Stimulated activated CD8-positive, alpha-beta memory T cell treated with anti-CD3 and anti-CD28 coated beads, Interleukin-4, amount 100 ng/mL, for 48 hours (primary cell): ENCODE measurements at places on chromosomes 2 and 18.

DNA sequence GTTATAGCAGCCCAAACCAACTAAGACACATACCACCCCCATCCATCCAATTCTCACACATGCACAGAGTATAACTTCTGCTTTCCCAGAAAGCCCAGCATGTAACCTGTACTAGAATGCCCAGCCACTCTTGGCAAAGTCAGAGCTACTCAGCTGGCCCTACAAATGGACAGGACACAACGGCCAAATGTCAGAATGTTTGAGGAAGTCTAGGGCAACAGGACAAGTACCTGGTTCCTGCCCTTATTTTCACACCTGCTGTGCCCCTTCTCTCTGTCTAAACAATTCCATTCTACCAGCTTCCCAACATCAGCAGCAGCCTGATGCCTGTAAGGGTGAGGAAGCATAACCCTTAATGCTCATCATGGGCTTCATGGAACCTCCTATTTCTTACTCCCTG is 15.1 kb upstream of the BZW1 start:
- no peak for DNase-seq

DNA sequence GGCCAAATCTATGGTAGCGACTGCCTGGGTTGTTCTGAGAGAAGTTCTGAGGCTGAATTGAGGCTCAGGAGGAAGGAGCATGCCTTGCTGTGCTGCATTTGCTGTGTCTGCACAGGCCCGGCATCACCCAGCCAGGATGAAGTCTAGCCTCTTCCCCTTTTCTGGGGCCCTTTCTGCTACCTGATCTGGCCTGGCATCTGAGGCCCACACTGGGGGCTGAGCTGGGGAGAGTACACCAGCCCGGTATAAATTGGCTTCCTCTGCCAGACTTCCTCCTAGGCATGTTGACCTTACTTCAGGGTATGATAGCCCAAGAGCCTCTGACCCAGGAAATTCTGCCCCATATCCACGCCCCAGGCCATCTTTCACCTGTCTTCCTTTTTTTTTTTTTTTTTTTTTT is 30.0 kb downstream of the MRPL35 start:
- no peak for DNase-seq

DNA sequence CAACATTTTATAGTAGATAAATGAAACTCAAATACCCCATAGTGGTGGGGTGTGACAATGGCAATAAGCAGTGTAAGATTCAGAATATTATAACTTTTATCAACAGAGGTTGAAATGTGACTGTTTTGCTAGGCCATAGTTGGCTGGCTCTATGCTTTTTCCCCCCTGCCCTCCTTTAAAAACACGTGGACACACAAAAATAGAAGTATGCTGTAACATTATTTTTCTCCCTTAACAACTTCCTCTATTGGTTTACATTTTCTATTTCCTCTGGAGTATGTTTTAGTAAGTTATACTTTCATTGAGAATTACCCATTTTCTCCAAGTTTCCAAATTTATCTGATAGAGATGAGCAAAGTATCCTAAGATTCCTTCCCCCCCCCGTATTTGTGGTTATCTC is 31.1 kb downstream of the NDUFAF7 start:
- DNase-seq: no peak

DNA sequence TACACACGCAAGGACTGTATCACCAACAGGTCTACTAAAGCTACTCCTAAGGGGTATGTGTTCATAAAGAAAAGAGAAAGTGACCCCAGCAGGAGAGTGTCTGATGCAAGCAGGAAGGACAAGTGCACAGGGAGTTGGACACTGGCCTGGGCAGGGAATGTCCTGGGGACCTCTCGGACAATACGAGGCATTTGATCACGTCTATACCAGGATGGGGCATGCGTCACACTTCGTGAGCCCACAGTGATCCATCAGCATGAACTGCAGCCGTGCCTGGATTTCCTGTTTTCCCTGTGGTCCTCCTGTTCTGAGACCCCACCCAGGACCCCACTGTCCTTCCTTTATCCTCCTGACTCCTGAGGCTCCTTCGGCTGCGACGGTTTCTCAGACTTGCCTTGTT is 113.9 kb downstream of the HDAC4 start:
- no peak for DNase-seq

GRCh38 chr2:203730883-203731282 is 24.4 kb downstream of the CD28 start:
- no peak for DNase-seq

- DNase-seq: peak; percentile 84
Observed at GRCh38 chr2:235779444-235779896, 285.6 kb downstream of the AGAP1 start.

- no peak for DNase-seq
Observed at GRCh38 chr2:32290000-32290339, 12.3 kb downstream of the YIPF4 start.

GRCh38 chr2:200314976-200315567 is 8.6 kb downstream of the SPATS2L start:
- no peak for DNase-seq

DNA sequence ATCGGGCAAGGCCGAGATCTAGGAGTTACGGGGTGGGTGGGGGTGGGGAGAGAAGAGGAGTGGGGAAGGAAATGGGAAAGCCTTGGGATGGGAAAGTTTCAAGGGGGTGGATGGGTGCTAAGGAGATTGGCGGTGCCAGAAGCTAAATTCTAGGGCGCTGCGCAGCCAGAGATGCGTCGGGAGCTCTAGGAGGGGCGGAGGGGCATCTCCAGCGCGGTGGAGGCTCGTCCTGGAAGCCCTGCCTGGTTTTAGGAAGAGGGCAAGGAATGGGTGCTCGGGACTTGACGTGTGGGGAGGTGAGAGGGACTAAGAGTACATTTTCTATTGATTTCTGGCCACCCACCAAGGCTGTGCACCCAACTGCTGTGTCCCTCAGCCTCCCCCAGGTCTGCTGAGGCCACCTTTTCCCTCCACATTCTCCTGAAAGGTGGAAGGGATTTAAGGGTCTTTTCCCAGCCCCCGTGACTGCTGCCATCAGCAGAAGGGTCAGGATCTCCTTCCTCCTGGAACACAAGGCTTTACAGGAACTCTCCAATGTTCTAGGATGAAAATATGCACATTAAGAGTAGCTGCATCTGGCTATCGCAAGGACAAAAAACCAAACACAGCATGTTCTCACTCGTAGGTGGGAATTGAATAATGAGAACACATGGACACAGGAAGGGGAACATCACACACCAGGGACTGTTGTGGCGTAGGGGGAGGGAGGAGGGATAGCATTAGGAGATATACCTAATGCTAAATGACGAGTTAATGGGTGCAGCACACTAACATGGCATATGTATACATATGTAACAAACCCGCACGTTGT is 1.4 kb downstream of the C2orf72 start:
- DNase-seq: no peak

DNA sequence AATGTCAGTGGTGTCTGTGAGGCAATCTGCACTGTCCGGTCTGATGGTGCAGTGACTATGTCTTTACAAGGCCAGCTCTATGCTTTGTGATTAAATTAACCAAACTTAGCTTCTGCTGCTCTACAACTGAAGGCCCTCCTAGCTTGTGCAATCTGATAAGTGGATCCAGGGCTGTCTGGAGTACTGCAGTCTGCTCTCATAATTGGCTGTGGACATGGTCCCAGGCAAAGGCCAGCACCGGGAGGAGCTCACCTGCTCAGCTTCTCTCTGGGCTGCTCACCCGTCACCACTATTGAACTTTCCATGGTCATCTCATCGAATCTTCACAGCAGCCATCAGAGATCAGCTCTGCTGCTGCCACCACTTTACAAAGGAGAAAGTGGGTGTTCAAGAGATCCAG is 13.0 kb upstream of the APCDD1 start:
- no peak for DNase-seq

DNA sequence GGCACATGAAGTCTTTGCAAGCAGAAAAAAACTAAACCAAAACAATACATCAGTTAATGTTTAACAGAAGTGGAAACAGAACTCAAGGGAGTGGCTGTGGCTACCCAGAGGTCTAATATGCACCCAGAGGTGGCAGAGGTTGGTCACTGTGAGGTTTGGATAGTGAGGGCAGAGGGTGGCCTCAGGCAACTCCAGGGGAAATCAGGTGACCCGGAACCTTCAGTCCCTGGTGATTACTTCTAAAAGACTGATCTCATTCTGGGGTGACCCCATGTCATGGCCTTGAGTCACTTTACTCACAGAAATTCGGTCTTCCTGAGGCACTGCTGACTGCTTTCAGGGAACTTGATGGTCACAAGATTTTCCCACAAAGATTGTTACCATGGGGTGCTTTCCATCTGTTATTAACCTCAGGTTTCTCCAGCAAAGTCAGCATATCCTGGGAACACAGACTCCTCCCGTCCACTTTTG is 99.4 kb downstream of the TMEM17 start:
- no peak for DNase-seq

DNA sequence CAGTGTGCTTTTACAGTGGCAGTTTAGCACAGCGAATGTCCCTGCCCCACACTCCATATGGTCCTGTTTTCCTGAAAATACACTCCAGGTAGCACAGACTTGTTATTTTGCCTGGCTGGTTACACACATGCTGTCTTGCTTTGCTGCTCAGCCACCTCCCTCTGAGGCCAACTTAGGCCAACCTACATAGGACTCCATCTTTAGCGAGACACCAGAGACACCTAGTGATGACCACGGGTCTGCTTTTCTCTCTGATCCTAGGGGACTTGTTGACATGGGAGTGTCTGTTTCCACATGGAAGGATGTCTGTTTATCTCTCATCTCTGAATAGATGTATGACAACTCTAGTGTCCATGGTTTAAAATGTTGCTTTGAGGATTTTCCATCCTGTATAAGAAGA is 43.3 kb downstream of the PLEKHB2 start:
- DNase-seq: no peak

DNA sequence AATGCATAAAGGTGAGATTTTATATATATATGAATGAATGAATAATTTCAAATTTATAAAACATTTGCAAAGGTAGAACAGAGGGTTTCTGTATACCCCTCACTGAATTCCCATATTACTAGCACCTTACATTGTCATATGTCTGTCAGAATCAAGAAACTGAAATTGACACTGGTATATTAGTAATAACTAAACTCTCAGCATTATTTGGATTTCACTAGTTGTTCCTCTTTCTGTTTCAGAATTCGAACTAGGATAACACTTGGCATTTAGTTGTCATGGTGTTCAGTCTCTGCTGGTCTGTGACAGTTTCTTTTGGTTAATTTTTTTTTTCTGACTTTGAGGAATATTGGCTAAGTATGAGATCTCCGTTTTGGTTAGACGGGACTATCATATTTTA is 275.9 kb downstream of the DCC start:
- DNase-seq: no peak

- peak; percentile 15 for DNase-seq
Observed at GRCh38 chr18:79508565-79509535, 113.1 kb downstream of the NFATC1 start.

DNA sequence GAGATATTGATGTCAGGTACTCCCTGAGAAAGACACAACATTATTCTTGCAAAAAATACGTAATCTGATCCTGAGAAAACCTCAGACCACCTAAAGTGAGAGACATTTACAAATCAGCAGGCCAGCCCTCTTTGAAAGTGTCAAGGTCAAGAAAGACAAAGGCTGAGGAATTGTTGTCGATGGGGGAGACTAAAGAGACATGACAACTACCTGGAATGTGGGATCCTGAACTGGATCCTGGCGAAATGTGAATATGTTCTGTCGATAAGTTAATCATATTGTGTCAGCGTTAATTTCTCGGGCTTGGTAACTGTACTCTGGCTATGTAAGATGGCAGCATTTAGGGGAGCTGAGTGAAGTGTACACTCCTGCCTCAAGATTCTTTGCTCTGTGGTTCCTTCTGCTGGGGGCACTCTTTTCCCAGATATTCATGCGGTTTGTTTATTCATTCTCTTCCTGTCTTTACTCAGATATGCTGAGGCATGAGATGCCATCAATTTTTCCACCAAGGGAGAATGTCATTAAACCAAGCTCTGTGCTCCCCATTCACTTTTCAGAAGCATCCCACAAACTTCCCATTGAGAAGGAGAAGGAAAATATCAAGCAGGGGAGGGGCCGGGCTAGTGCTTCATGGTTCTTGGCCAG is 154.9 kb downstream of the CAPN13 start:
- no peak for DNase-seq

- DNase-seq: no peak
Observed at GRCh38 chr2:48131539-48132270, 225.4 kb upstream of the FBXO11 start.
